ENCODE measurements at places on chromosomes 4 and X.

GRCh38 chr4:24605216-24605615 lies 20.9 kb upstream of the DHX15 start:
- no peak for DNase-seq

DNA sequence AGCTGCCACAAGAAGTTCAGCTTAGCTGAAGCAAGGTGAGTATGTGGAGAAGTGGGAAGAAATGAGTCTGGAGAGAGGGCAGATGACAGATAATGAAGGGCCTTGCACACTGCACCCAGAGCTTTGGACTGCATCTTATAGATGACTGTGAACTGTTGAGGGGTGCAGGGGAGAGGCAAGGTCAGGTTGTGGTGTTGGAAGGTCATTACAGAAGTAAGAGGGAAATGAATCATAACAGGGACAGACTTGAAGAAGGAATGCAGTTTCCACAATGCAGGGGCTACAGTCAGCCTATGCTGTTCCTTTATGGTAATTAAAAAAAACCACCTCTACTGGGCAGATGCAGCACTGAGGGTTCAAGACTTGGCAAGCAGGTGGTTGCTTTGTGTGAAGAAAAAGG lies 4.8 kb upstream of the IGFBP7 start:
- no peak for DNase-seq

DNA sequence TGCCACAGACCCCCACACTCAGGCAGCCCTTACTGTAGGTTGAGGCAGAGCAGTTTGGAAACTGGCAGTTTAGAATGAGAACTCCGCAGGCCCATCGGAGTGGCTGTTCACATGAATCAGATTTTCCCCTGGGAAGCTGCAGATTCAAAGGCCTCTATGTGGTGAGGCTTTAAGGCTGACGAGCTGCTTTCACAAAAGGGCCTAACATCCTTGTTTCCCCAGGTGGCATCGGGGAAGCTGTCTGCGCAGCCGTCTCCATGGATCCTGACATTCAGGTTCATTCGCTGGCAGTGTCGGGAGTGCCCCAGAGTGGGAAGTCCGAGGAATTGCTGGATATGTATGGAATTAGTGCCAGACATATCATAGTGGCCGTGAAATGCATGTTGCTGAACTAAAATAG lies 33.7 kb downstream of the TKTL1 start:
- DNase-seq, result no peak

DNA sequence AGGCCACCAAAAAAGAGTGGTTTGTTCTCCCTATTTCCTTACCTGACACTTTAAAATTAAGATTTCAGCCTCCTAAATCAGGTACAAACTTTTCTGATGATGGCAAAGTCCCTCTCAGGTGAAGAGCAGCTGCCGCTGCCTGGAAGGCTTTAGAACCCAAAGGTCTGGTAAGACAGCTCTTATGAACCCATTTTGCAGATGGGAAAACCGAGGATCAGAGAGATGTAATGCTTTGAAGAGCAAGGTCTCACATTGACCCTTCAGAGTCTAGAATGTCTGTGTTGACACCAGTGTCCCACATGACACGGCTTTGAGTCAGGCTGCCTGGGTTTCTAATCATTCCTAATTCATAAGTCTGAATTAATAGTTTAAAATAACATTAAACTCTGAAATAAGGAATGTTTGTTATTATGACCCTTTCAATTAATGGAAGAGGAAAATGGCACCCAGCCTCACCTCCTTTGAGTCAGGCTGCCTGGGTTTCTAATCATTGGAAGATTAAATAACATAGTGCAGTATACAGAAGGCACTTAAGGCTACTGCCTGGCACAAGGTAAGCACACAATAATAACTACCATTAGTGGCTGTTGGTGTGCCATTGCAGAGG lies 27.9 kb upstream of the KIAA0232 start:
- no peak for DNase-seq

- DNase-seq, result no peak
Measured at GRCh38 chrX:109352066-109352588, 129.8 kb downstream of the GUCY2F start.
